ENCODE measurements at places on chromosomes 7 and 10.

GRCh38 chr10:72353965-72354355 is 759 bp downstream of the DNAJB12 start:
- no peak for DNase-seq

DNA sequence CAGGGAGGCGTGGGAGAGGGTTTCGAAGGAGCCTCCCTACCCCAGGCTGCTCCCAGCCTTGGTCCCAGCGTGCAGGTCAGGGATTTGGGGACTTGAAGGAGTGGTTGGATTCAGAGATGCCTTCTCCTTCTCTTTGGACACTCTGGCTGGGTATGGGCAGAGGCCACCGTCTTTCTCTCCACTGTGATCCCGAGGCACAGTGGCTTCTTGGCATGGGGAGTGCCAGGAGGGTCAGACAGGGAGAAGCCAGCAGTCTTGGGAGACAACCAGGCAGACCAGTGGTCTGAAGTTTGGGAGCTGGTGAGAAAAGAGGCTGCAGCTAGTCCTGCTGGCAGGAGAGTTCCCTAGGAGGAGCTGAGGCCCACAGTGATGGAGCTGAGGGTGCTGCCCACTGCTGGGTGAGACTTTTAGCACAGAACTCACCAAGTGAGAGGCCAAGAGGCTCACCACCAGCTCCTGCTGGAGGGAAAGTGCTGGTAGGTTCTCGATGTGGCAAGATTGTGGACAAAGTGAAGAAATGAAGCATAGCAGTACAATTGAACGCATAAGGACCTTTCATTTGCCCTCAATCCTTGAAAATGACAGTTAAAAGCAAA is 35.2 kb upstream of the WDFY4 start:
- no peak for DNase-seq

GRCh38 chr10:60606343-60607080 is 171.8 kb upstream of the CDK1 start:
- no peak for DNase-seq

GRCh38 chr10:42177077-42177792 is 461.1 kb downstream of the ZNF33B start:
- no peak for DNase-seq

DNA sequence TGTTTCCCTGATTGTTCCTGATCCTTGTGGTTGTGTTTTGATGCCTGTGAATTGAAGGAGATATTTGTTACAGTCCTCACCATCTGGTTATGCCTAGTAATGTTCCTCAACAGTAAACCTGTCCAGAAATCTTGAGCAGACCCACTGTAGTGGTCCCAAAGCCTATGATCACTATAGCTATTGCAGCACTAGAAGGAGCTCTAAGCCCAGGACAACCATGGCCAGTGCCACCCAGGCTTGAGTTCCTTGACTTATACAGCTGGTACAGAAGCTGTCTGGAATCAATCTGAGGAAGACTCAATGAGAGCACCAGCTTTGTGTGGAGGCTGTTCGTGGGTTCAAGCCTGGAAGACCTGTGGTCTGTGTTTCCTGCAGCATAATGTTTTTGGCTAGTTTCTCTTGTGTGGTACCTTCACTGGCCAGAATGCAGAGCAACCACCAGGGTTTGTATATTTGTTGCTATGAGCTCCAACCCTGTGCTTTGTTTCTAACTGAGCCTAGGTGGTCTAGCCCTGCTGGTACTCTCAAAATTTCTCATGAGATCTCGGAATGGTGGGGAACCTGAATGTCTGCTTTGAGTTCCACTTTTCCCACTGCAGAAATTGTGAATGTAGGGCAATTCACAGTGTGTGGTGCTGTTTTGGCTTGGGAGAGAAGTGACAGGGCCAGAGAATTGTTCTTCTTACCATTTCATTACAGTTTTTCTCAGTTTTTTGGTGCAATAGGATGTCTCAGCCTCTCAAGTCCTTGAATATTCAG is 355.2 kb downstream of the SUGCT start:
- DNase-seq: no peak

- DNase-seq: no peak
Measured at GRCh38 chr7:97639036-97639435, 92.8 kb upstream of the TAC1 start.

All from NCI-H524 treated with DMSO at 0.1 percent for 48 hours (cell line).